Astrocyte (in vitro differentiated cells and primary cell): ENCODE measurements at places on chromosomes 16 and 17. TPM values are rescaled to one million over a fixed set of nuclear protein-coding genes. Genes with fewer than 3 reads are reported as not detected.

Gene ITGA2B
- total RNA-seq, result 0.31 and 0.68 TPM in 2 replicates

Gene GPR179
- total RNA-seq, result 0.07 and 0.10 TPM in 2 replicates

Gene MYH1
- total RNA-seq, result not detected in 2 replicates

Gene BPTF
- 72.7 and 73.9 TPM in 2 replicates for total RNA-seq

Gene CPNE7
- total RNA-seq, result 6.7 and 7.5 TPM in 2 replicates

Gene LLGL2
- total RNA-seq, result 6.9 and 14.8 TPM in 2 replicates

Gene ZNF287
- total RNA-seq, result 8.7 and 8.9 TPM in 2 replicates

Gene PRAC2
- total RNA-seq, result not detected in 2 replicates

Gene SMPD3
- total RNA-seq, result 0.25 and 0.34 TPM in 2 replicates

Gene SLC13A2
- not detected in 2 replicates for total RNA-seq

Gene TSPOAP1
- total RNA-seq, result 0.60 and 0.79 TPM in 2 replicates

Gene ARHGDIG
- total RNA-seq, result 3.3 and 5.0 TPM in 2 replicates

Gene C17orf100
- total RNA-seq, result 3.1 and 4.1 TPM in 2 replicates

Gene KIAA0513
- total RNA-seq, result 6.2 and 7.5 TPM in 2 replicates

Gene TPSG1
- total RNA-seq, result not detected in 2 replicates

Gene NPIPB6
- total RNA-seq, result 1.7 TPM in 1 of 2 replicates, not detected in the other

Gene CSH2
- 4.3 and 5.8 TPM in 2 replicates for total RNA-seq

Gene NCOR1
- total RNA-seq, result 119 and 121 TPM in 2 replicates

Gene MYH8
- 0.10 TPM in 1 of 2 replicates, not detected in the other for total RNA-seq

Gene FOXN1
- total RNA-seq, result not detected in 2 replicates

Gene G6PC1
- not detected in 2 replicates for total RNA-seq

Gene CEMP1
- not detected in 2 replicates for total RNA-seq
